Peyer's patch (tissue), 4 donors: ENCODE measurements at places on chromosomes 7 and 10.

DNA sequence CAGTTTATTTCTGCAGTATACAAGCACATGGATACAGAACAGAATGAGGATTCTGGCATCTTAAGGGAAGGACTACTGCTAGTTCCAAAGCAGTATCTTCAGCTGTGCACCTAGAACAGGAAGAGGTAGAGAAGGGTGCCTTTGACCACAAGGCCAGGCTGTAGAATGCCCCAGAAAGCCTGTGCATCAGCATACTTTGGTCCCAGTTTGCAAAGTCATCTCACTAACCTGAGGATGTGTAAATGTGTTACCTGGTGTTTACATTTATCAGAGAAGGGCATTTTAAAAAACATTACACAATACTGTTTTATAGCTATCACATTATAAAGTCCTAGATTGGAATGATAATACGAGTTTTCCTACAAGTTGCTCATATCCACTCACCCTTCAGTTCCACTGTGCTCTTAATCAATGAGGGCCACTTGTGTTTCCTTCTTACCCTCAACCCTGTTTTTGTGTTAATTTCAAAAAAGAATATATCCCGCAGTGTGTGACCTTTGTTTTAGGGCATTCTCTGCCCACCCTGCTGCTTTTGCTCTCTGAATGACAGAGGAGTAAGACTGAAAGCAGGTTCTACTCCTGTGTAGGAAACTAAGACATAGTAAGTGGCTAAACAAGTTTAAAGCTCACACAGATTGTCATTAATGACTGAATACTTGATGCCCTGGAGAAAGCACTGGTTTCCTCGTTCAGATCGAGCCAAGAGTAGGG lies 3.4 kb downstream of the SLC35G1 start:
- no peak overlapping the region for H3K27ac ChIP-seq
- no peaks in the 10 kb centered on the region for H3K27me3 ChIP-seq
- no peak for DNase-seq
- H3K36me3 ChIP-seq: no peaks in the 10 kb centered on the region
- no peak overlapping the region for H3K4me3 ChIP-seq

DNA sequence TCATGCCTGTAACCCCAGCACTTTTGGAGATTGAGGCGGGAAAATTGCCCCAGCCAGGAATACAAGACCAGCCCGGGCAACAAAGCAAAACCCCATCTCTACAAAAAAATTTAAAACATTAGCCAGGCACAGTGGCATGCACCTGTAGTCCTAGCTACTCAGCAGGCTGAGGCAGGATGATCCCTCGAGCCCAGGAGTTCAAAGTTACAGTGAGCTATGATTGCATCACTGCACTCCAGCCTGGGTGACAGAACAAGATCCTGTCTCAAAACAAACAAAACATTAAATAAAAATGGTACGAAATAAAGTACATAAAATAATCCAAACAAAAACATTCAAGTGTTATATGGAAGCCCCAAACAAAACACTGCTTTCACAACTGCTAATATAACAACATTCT lies 125.0 kb downstream of the SNX13 start:
- H3K36me3 ChIP-seq: no peaks in the 10 kb centered on the region
- no peak for DNase-seq
- no peak overlapping the region for H3K4me3 ChIP-seq
- H3K4me1 ChIP-seq: no peaks in the 10 kb centered on the region
- H3K27me3 ChIP-seq: no peaks in the 10 kb centered on the region

- no peaks in the 10 kb centered on the region for H3K36me3 ChIP-seq
- H3K27me3 ChIP-seq: no peaks in the 10 kb centered on the region
- no peak overlapping the region for H3K27ac ChIP-seq
- no peak for DNase-seq
These were observed 31.0 kb downstream of the PHYH start for GRCh38 chr10:13268841-13269240.

- no peak overlapping the region for H3K4me3 ChIP-seq
- H3K36me3 ChIP-seq: no peaks in the 10 kb centered on the region
These were observed 29.8 kb downstream of the LEP start for GRCh38 chr7:128270826-128271272.
